Left renal cortex interstitium (tissue), 4 donors: ENCODE measurements at places on chromosomes 7 and 10. TPM values are rescaled to one million over a fixed set of nuclear protein-coding genes. Genes with fewer than 3 reads are reported as not detected.

AHR gene
- polyA plus RNA-seq, result 29.5 TPM

CHAT gene
- polyA plus RNA-seq, result not detected

OTUD1 gene
- 24.7 TPM for polyA plus RNA-seq

EXOC4 gene
- 66.1 TPM for polyA plus RNA-seq

STEAP4 gene
- polyA plus RNA-seq, result 0.13 TPM

IKZF1 gene
- polyA plus RNA-seq, result 2.5 TPM

PPP1R17 gene
- not detected for polyA plus RNA-seq

TLX1 gene
- 0.19 TPM for polyA plus RNA-seq

KCNMA1 gene
- polyA plus RNA-seq, result 3.2 TPM

NCF1 gene
- 2.0 TPM for polyA plus RNA-seq

FAM221A gene
- 11.5 TPM for polyA plus RNA-seq

SEMA3E gene
- polyA plus RNA-seq, result 2.5 TPM

ENO4 gene
- polyA plus RNA-seq, result 3.8 TPM

DNA sequence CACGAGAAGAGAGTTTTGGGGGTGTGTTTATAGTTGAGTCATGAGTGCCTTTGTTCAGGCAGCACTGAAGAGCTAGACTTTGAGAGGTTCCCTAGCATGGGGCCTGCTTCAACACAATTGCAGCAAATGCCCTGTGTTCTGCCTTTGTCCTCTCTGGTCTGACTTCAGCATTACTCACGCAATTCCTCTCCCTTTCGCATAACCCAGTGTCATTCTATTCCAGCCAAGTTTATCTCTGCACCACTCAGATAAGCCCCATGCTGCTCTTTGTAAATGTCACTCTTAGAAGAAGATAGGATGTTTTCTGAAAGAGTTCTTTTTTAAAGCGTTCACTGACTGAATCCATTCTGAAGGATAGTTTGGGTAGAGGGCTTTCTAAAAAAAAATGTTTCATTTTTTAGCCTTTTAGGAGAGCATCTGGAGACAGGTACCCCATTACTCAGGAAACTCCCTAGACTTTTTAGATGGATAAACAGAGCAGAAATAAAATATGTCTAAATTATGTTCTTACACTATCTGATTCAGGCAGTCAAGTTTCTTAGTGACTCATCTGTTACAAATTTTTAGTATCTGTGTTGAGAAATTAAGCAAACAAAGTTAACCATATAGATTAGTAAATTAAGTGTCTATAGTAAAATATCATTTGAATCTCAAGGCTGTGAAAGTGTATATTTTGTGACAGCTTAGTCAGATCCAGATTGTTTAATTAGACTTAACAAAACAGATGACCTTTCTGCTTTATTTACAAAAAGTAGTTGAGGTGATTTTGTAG is 318.5 kb downstream of the GPR158 start:
- DNase-seq, result no peak

DNA sequence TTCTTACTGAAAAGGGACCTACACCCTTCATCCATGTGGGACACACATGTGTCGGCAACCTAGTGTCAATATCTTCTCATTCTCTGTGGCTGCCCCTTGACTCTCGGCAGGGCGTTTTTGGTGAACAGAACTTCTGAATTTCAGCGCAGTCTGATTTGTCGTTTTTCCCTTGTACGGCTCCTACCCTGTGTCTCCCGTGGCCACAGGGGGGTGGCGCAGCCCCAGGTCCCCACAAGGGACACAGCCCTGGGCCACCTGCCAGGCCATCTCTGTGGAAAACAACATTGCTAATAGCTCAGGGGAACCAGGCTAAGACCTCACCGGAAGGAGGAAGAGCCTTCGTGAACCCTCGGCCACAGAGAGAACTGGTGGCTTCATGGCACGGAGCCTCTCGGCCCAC is 53.1 kb upstream of the NKX6-2 start:
- no peak for DNase-seq

GRCh38 chr10:111007486-111007885 is 69.3 kb upstream of the ADRA2A start:
- DNase-seq, result no peak

DNA sequence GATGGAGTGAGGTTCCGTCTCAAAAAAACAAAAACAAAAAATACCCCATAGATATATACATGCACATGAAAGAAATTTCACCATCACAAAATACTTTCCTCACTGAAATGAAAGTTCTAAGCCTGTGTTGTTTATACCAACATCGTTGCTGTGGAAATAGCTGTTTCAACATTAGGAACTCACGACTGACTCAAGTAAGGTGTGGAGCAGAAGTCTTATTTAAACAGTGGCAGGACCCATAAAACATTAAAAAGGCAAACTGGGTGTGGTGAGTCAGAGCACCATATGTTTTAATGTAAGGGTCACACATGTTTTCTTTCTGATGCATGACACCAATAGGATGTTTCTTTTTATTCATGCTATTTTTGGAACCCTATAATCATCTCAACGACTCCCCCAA is 48.3 kb downstream of the BAIAP2L1 start:
- DNase-seq, result no peak

DNA sequence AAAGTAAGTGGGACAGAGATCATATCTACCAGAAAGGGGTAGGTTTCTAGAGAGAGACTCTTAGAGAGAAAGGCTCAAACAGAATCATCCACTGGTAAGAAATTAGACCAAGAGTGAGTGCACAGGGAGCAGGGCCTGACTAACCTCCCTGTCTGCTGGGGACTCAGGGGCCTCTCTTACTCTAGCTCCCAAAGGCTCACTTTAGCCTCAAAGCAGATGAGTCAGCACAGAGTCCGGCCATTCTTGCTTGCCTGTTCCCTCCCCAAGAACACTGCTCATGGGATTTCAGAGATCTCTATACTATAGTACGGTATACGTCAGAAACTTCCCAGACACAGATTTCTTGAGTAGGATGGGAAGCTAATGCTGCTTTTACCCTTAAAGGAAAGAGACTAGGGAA is 32.7 kb downstream of the RBM28 start:
- DNase-seq, result no peak

DNA sequence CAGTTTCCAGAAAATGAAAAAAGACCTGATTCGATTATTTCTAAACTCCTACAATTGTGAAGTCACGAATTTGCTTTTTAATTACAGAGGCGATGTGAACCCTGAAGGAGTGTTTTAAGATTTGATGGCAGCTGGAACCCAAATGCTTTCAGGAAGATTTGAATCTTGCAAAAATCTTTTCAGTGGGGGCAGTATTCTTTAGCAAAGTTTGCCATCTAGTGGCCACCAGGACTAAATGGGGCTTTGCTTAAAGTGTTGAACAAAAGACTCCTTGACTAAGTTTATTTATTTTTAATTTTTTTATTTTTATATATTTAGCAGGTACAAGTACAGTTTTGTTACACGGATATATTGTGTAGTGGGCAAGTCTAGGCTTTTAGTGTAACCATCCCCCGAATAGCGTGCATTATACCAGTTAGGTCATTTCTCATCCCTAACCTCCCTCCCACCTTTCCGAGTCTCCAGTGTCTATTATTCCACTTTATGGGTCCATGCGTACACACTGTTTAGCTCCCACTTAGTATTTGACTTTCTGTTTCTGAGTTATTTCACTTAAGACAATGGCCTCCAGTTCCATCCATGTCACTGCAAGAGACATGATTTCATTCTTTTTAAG is 98.8 kb downstream of the CACNB2 start:
- DNase-seq, result no peak

- no peak for DNase-seq
Measured at GRCh38 chr10:82934429-82934828, 1059.4 kb downstream of the NRG3 start.

GRCh38 chr7:33232632-33233145 is 103.3 kb downstream of the BBS9 start:
- DNase-seq, result no peak

GRCh38 chr7:42926204-42926603 is 5.8 kb downstream of the PSMA2 start:
- no peak for DNase-seq

DNA sequence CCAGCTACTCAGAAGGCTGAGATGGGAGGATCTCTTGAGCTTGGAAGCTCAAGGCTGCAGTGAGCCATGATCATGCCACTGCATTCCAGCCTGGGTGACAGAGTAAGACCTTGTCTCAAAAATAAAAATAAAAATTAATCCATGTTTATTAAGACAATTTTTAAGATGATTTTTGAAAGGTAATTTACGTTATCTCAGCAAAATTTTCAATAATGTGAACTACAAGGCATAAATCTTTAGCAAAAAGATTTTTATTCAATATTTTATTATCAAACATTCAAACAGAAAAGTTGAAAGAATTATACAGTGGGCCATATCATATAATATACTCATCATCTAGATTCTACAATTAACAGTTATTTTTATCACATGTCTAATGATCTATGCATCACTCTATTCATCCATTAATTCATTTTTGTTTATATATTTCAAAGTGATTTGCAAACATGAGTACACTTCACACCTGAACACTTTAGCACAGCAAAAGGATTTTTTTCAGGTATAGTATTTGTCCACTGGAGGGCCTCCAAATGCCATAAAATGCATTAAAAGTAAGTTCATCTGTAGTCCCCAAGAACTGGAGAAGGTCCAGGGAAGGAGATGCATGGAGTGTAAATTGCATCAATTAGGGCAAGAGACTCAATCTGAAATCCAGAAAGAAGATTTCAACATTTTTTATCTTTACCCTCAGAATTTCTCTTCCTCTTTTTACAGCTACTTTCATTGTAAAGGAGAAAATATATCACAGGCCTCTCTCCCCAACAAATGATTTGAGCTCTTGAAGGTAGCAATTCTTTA is 38.6 kb upstream of the RSBN1L start:
- DNase-seq, result no peak

DNA sequence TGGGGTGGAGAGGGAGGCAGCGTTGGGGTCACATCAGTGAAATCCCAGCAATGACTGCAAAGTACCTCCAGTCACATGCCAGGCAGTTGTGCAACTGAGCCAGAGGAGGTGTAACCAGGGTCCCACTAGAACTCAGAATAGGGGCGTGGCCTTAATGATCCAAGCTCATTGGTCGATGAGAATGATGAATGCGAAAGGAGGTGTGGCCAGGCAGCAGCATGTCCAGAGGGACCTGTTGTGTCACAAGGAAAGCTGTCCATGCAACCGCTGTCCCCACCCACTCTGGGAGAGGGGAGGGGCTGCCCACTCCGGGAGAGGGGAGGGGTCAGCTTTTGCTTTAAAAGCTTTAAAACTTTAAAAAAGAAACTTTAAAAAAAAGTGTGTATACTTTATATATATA is 25.3 kb upstream of the MTPAP start:
- no peak for DNase-seq

GRCh38 chr7:76044375-76044865 is 3.4 kb downstream of the STYXL1 start:
- DNase-seq, result no peak

GRCh38 chr7:139232904-139233303 is 1.9 kb downstream of the UBN2 start:
- no peak for DNase-seq

DNA sequence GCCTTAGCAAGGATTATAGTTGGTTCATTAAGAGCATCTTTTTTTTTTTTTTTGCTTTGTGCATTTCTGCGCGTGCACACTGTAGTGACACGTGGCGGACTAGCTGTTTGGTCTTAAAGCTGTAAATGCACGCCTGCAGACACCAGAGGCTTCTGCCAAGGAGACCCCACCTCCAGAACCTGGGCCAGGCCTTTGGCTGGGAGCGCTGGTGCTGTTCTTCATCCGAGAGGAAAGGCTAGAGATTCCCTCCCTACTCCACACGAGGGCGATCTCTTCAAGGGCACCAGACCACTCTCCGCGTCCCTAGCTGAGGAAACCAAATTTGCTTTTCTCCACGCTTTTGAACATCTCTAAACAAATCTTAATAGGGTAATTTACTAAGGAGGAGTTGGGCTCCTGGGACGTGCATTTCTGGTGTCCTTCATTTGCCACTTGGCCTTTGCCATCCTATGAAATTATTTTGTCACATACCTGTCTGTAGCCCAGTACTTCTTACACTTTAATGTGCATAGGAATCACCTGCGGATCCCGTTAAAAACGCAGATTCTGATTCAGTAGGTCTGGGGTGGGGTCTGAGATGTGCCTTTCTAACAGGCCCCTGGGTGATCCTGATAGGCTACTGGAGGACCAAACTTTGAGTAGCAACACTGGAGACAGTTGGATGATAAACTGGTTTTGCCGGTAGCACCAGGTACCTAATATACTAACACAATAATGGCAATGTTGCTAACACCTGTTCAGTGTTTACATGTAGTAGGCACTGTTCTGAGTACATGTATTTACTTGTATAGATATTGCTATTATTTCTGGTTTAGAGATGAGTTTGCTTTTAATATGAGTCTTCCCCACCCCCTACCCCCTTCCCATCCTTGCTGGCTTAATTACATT is 1.3 kb upstream of the SLC26A5 start:
- DNase-seq, result no peak

GRCh38 chr7:6438427-6438826 is 9.3 kb downstream of the DAGLB start:
- no peak for DNase-seq

DNA sequence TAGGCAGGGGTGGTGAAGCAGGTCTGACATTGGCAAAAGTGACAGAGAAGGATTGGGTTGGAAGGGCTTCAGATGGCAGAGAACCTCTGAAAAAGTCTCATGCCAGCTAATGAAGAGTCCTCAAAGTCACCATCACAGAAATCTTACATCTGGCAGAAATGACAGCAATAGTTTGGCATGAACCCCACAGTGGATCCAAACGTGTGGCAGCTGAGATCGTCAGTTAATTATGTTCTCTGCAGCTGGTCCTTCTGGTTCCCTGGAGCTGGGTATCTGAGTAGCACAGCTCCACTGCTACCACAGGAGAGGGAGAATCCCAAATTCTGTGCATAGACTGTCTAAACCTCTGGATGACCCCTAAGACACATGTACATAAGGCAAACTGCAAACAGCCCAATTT is 73.4 kb downstream of the ALOX5 start:
- DNase-seq, result no peak

GRCh38 chr10:52465202-52465601 is 151.1 kb downstream of the DKK1 start:
- DNase-seq, result no peak

DNA sequence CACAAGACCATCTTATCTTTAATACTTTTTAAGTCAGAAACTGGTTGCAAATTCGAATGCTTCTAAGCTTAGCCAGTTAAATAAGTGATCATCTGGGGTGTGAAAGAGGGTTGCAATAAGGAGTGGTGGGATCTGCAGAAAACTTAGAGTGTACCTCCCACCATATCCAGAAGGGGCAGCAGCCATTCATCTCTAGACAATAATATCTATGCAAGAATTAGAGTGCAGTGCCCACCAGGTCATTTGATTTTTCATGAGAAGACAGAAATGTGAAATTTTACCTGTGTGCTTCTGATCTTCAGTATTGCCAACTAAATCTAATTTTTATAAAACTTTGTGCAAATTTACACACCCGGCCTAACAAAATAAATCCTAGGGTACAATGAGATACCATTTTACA is 127.2 kb upstream of the SP4 start:
- DNase-seq, result no peak

DNA sequence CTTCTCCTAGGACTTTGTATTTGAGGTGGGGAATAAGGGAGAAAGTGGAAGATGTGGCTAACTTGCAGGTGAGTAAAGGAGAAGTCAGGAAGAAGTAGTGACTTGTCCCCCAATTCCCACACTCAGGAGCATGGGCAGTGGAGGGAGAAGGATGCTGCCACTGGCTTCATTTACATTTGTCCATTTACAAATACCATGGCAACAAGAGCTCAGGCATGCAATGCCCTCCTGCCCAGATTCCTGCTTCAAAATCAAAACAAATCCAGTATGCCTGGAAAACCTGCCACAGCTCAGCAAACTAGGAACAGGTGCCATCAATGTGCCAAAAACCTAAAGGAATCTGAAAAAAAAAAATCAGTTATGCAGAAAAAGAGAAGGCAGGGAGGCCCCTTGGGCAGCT is 139.9 kb downstream of the KCNMA1 start:
- no peak for DNase-seq
